ENCODE measurements at places on chromosomes 4 and X.

DNA sequence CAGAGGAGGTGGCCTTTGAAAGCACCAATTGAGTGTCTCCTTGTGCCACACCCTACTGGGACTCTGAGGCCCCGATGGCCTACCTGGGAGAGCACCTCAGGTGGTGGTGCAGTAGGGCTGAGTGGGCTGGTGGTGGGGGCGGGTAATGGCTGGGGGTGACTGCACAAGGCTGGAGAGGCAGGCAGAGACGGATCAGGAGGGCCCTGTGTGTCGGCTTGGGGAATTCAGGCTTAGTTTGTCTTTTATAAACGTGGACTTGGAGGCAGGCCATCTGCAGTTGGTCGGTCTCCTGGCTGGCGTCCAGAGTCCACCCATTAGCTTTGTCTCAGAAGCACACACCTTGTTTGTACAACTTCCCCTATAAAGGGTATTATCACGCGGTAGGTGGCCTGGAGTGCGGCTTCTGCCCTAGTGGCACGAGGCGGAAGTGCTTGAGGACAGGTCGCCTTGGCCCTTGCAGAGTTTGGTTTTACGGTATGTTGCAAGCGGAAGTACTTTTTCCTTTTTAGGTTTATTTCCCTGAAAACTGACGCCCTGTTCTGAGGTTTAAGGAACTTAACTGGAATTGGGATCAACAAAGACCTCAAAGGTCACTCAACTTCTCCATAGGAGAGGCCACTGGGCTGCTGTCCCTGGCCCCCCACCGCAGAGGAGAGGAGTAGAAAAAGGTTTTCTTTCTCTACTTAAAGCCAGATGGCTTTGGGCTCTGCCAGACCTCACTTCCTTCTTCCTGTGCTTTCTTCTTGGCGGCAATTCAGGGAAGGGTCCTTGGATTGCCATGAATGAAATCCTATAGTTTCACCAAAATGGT lies 8.0 kb downstream of the TBC1D14 start:
- H3K27me3 ChIP-seq = no peaks in the 10 kb centered on the region
- no peak for DNase-seq
- peak overlapping the region; percentile 79 for H3K4me3 ChIP-seq
- peaks cover 52% of the 10 kb centered on the region for H3K4me1 ChIP-seq

DNA sequence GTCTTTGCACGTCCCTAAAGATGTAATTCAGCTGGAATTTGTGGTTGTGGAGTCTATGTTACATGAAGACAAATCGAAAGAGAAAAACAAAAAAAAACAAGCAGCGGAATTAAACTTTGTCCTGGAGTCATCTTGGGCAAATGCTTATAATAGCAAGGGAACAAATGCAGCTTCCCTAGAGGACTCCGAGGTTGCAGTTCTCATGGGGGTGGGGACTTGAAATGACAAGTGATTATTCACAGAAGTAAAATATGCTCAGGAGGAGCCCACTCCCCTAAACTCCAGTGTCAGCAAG lies 362.4 kb downstream of the ARHGAP24 start:
- H3K4me3 ChIP-seq = no peak overlapping the region
- H3K4me1 ChIP-seq = no peaks in the 10 kb centered on the region
- H3K27me3 ChIP-seq = no peaks in the 10 kb centered on the region
- H3K27ac ChIP-seq = no peak overlapping the region

DNA sequence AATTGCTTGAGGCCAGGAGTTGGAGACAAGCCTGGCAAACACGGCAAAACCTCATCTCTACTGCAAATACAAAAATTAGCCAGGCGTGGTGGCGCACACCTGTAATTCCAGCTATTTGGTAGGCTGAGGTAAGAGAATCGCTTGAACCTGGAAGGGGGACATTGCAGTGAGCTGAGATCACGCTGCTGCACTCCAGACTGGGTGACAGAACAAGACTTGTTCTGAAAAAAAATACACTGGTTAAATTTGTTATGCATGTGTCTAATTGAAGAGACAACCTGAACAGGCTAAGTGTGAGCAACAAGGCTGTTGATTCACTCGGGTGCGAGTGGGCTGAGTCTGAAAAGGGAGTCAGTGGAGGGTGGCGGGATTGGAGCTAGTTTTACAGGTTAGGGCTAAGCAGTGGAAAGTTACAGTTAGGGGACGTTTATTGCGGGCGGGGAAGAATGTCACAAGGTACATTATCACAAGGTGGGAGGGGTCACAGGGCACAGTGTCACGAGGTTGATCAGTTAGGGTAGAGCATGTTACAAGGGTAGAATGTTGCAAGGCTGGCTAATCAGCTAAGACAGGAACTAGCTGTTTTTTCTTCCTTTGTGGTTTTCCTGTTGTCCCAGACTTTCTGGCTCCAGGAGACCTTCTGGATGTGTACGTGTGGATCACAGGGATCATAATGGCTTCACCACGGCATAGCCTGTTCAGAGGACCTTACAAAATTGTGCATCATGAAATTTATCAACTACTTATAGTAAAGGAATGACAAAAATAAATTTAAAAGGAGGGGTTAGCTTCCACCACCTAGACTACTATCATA lies 115.8 kb downstream of the NAA11 start:
- no peaks in the 10 kb centered on the region for H3K4me1 ChIP-seq
- no peak overlapping the region for H3K4me3 ChIP-seq
- no peak overlapping the region for H3K27ac ChIP-seq
- H3K27me3 ChIP-seq = no peaks in the 10 kb centered on the region
- H3K36me3 ChIP-seq = no peaks in the 10 kb centered on the region

DNA sequence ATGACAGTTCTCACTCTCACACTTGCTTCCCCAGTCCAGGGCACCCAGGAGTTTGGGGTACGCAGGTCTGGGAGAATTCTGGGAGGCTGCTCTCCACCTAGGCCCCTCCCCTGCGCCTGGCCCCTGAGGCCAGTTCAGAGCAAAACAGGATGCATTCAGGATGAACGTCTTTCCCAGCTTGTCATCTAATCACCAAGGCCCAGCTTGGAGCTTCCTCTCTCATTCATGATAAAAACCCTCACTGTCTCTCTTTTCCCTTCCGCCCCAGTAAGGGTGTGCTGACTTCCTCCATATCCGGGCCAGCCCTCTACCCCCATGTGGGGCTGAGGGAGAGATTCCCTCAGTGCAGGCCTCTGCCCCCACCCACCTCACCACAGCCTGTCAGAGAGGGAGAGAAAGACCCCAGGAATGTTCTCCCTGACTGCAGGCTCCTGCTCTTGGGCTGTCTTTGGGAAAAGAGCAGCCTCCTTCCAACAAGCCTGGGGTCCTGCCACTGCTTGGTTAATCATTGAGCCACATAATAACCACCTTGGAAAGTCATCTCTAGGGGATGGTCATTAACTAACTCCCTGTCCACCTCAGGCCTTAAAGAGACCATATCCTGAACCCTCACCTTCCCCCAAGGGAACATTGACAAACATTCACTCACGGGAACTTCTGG lies 50.1 kb downstream of the STARD8 start:
- no peaks in the 10 kb centered on the region for H3K36me3 ChIP-seq
- H3K4me3 ChIP-seq = no peak overlapping the region
- no peak for DNase-seq
- peaks cover 48% of the 10 kb centered on the region for H3K27me3 ChIP-seq

DNA sequence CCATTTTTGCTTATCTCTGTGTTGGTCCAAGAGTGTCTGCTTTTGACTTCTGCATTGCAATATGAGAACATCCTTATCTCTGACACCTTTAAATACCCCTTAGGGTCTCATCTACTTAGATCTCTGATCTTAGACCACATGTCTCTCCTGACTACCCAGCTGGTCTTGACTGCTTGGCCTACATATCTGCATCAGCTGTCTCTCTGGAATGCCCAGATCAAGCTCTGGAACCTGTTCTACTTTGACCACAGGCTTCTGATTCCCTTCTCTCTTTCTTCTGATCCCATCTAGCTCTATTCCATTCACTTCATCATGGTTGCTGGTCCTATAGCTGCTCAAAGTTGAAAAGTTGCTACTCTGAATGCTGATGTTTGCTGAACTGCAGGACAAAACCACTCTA lies 301.2 kb downstream of the MAPK10 start:
- DNase-seq = no peak
- no peak overlapping the region for H3K27ac ChIP-seq
- no peaks in the 10 kb centered on the region for H3K4me1 ChIP-seq
- no peak overlapping the region for H3K4me3 ChIP-seq
- H3K27me3 ChIP-seq = no peaks in the 10 kb centered on the region
- H3K36me3 ChIP-seq = no peaks in the 10 kb centered on the region

All from effector memory CD8-positive, alpha-beta T cell (primary cell).